ENCODE measurements at places on chromosomes 11 and 22.

GRCh38 chr11:91263496-91264365 lies 960.9 kb upstream of the FAT3 start:
- no peak for DNase-seq

DNA sequence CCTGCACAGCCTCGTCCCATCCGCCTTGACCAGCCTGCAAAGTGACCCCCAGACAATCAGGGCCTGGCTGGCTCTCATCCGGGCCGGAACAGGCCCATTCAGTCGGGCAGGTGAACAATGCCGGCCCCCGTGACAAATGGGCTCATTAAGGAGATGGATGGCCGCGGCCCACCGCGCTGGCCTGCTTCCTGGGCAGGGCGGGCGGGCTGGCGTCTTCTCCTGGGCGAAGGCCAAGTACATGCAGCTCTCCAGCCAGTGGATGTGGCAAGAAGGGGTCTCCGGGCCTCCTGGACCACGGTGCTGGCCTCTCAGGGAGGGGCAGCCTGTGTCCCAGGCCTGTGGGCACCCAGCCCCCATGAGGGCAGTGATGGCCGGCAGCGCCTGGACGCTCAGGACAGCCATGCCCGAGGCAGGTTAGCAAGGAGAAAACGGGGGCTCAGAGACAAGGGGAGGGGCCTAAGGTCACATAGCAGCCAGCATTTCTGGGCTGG lies 1022.8 kb downstream of the BRD1 start:
- DNase-seq = no peak

DNA sequence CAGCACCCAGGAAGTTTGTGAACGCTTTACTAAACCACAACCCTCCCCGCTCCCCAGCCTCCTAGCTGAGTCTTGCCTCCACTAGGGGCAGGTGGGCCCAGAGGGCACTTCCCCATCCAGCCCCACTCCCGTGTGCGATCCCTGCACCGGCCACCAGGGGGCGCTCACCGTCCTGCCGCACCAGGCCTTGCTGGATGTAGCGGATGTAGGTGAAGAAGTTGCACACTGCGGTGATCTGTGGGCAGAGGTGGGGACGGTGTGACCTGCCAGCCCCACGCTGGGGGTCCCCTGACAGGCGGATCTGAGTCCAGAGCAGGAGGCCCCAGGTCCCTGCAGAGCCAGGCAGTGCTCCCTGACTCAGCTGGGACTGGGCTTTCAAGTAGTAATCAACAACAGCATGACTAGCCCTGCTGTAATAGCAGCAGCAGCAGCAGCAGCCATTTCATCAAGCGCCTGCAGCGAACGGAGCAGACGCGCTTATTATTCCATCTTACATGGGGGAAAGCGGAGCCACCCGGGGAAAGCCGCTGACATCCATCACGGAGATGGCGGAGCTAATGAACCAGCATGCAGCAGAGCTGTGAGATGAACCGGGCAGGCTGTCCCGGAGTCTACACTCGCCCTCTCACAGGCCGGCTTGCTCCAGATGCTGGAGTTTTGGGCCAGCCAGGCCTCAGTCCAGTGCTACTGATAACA lies 7.9 kb upstream of the FADS3 start:
- peak; percentile 61 for DNase-seq

- peak; percentile 6 for DNase-seq
These were observed 10.0 kb upstream of the OR5M1 start for GRCh38 chr11:56624661-56625110.

DNA sequence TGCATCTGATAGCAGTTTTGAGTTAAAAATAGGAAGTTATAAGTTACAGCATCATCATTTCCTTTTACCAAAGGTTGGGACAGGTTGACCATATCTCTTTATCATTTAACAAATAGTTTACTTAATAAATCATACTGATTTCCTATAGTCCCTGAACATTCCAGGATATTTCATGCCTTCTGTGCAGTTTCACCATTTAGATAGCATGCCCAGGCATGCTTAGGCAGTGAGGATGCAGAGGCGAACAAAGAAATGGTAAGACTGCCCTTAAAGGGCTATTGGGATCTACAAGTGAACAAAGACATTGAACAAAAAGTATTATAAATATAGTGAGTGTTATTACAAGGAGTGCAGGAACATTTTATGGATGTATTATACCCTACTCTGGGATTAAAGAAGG lies 96.4 kb downstream of the PRMT3 start:
- DNase-seq = no peak

- no peak for DNase-seq
These were observed 33.2 kb downstream of the TSPAN4 start for GRCh38 chr11:875769-876301.
